ENCODE measurements at places on chromosomes 11 and 22. TPM values are rescaled to one million over a fixed set of nuclear protein-coding genes. Genes with fewer than 3 reads are reported as not detected.

Gene DGCR6L
- total RNA-seq = 62.5 TPM

Gene TMPRSS4
- not detected for total RNA-seq

- peak; percentile 73 for DNase-seq
These were observed 20.5 kb upstream of the PARVB start for GRCh38 chr22:44003405-44004103.

GRCh38 chr11:133692126-133692934, 153.0 kb downstream of the SPATA19 start:
- no peak for DNase-seq

DNA sequence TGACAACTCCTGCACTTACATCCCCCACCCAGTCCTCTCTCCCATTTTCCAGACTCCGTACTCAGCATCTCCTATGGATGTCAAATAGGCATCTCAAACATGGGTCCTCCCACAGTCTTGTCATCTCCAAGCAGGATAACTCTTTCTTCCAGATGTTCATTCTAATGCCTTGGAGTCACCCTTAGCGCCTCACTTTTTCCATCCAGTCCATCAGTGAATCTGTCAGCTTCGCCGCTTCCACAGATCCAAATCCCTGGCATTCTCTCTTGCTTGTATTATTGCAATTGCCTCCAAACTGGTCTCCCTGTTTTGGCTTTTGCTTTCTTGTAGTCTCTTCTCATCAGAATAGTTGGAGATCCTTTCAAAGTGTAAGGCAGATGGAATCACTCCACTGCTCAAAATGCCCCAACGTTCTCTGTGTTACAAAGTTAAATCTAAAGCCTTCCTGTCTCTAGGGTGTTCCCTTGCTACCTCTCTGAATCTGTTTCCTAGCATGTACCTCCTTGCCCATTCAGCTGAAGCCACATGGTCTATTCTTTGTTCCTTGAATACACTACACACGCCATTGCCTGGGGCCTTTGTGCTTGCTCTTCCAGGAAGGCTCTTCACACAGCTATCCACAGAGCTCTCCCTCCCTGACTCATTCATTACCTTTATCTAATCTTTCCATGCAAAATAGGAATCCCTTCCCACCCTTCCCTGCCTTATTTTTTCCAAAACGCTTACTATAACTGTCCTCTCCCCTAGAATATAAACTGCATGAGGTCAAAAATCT, 64.8 kb downstream of the UBASH3B start:
- no peak for DNase-seq

GRCh38 chr11:78402847-78403246, 14.8 kb downstream of the GAB2 start:
- DNase-seq = no peak

- no peak for DNase-seq
These were observed 231.5 kb downstream of the MIAT start for GRCh38 chr22:26888887-26889286.

- no peak for DNase-seq
These were observed 1.4 kb downstream of the TRPC6 start for GRCh38 chr11:101582236-101582988.

DNA sequence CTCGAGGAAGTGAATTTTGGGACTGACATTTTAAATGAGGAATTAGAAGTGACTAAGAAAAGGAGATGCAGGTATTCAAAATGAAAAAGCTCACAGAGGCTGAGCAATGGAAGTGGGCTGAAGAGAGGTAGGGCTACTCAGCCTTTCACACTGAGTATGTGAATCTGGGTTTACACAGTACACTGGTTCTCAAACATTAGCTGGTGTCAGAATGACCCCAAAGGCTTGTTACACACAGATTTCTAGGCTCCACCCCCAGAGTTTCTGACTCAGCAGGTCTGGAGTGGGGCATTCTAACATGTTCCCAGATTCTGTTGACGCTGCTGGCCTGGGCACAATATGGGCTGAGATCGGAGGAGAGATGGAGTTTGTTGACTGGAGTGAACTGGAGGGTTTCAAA, 32.8 kb downstream of the CADM1 start:
- no peak for DNase-seq

DNA sequence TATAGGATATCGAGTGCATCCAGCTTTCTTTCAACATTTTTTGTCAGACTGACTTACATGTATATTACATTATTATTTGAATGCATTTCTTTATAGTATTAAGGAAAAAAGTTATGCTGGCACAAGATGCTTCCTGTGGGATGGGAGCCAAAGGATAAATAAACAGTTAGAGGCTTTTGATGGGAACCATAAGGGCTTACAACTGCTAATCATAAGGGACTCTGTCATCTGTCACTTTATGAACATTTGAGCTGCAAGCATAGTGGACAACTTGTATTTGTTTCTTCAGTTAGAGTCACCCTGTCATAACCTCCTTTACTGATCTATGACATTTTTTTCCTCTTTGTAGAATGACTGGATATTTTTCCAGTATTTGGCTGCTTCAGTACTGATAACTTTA, 132.4 kb upstream of the CHORDC1 start:
- no peak for DNase-seq

DNA sequence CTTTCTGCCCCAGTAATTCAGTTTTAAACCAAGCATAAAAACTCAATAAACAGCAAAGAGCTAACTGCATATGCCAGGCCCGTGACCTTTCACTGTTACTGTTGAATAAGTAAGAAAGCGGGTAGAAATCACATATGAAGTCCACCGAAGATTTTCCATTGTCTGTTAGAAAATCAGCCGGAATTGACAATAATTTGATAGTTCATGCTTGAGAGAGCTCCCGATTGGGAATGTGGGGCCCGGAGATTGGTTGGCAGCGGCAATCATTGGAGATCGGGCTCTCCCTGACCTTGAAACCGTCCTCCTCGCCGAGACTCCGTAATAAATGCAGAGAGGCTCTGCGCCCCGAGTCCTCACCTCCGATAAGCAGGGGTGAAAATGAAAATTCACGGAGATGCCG, 709.6 kb downstream of the BRD1 start:
- no peak for DNase-seq

DNA sequence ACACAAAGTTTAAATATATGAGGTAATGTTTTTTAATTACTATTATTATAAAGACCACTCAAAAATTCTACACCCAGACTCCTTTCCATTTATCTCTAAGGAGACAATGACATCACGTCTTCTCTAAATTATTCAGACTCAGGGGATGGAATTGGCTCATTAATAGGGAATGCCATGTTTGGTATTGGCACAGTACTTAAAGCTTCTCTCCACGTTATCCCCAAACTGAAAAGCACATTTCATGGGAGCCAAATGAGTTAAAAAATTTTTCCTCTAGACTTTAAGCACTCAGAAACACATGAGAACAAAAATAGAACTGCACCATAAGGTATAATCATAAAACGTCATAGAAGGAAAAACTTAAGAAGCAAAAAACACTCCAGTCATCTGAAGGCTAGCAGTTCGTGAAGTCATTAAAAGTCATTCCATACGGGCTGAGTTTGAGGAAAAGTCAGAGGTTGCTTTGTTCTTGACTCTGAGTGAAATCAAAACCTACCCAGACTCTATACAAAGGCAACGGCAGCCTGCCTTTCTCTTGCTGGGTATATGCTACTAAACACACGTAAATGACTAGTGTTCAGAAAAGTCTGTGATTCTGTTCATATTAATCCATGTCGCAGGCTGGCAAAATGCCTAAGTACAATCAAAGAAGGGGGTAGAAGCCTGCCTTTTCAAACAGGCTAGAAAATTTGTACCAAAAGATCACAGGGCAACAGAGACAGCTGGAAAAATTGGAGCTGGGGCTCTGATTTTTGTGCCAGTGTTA, 8.7 kb upstream of the MPPED2 start:
- no peak for DNase-seq

Gene TPH1
- total RNA-seq = not detected

- DNase-seq = no peak
These were observed 1.7 kb upstream of the CHID1 start for GRCh38 chr11:912266-912665.

Gene KCNJ1
- 0.34 TPM for total RNA-seq

DNA sequence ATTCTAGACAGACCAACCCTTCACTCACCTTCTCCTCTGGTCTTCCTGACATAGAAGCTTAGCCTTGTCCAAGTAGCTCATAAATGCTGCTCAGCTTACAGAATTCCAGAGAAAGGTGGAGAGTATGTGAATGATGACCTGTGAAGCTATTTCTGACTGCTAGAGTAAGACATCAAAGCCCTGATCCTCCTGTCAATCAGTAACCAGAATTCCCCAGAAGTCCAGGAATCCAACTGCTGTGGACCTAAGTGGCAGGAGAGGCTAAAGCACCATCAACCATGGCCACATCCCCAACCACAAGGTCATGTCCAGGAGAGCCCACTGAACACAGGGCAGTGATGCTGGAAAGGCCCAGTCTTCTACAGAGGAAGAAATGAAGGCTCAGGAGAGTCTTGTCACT, 2.6 kb downstream of the OR51G2 start:
- no peak for DNase-seq

GRCh38 chr22:35489239-35489638, 51.4 kb upstream of the RASD2 start:
- DNase-seq = no peak

Gene GAS2
- 0.56 TPM for total RNA-seq

DNA sequence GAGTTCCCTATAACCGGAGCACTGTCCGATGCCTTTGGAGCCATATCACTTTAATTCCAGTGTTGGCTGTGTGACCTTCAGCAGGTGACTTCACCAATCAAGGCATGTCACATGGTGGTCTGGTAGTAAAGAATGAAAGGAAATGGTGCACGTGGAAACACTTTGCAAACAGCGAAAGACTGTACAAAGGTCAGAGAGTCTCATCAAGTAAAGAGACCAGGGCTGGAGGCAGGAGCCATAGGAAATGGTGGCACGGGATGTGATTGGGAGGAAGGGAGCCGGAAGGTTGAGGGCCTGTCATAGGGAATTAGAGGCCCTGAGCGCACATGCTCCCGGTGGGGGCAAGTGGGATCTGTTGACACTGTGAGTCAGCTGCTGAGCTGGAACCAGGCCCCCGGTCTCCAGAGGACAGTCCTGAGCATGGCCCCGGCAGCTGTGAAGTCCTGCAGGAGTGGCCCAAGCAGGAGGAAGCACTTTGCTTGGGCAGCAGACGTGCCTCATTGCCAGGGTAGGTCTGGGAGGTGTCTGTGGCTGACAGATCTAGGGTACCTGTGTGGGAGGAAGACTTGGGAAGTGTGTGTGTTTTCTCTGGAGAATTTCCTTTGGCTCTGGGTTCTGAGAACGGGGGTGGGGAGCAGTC, 2.0 kb downstream of the DAGLA start:
- peak; percentile 93 for DNase-seq

DNA sequence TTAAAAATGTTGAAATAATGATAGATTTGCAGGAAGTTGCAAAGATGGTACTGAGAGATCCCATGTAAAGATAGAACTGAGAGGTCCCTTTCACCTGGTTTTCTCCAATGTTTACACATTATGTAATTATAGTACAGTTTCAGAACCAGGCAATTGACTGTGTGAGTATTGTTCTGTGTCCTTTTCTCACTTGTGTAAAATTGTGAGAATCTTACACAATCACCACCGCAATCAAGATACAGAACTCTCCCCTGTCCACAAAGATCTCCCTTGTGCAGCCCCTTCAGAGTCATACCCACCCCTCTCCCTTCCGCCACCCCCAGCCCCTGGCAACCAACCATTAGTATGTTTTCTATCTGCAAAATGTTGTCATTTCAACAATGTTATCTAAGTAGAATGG, 119.8 kb upstream of the NAV2 start:
- no peak for DNase-seq

DNA sequence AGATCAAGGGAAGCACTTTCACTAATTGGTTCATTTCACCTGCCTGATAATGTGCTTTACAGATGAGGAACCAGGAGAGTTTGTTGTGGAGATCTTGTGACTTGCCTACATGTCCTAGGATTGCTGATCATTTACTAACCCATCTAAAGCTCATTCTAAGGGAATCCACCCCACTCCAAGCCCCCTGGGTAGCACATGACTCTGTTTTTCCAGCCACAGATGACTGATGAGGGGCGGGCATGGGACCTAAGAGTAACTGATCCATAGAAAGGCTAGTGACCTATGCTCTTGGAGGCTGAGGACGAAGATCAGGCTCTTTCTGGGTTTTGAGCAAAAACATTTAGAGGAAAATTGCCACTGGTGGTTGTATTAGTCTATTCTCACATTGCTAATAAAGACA, 378.1 kb downstream of the CADM1 start:
- no peak for DNase-seq

GRCh38 chr11:115566180-115566764, 62.1 kb upstream of the CADM1 start:
- no peak for DNase-seq

Gene WNT7B
- not detected for total RNA-seq

Gene CRYBA4
- not detected for total RNA-seq

GRCh38 chr11:92967867-92968266, 1.6 kb upstream of the MTNR1B start:
- DNase-seq = no peak

- DNase-seq = no peak
These were observed 3.8 kb upstream of the KCNK7 start for GRCh38 chr11:65599216-65599954.

Gene OR1S2
- total RNA-seq = not detected

Gene MYO7A
- 7.7 TPM for total RNA-seq

- peak; percentile 52 for DNase-seq
These were observed 26.2 kb downstream of the DNHD1 start for GRCh38 chr11:6523253-6523652.

Gene THRSP
- total RNA-seq = not detected

GRCh38 chr22:38784035-38784434, 9.9 kb downstream of the DNAL4 start:
- no peak for DNase-seq

DNA sequence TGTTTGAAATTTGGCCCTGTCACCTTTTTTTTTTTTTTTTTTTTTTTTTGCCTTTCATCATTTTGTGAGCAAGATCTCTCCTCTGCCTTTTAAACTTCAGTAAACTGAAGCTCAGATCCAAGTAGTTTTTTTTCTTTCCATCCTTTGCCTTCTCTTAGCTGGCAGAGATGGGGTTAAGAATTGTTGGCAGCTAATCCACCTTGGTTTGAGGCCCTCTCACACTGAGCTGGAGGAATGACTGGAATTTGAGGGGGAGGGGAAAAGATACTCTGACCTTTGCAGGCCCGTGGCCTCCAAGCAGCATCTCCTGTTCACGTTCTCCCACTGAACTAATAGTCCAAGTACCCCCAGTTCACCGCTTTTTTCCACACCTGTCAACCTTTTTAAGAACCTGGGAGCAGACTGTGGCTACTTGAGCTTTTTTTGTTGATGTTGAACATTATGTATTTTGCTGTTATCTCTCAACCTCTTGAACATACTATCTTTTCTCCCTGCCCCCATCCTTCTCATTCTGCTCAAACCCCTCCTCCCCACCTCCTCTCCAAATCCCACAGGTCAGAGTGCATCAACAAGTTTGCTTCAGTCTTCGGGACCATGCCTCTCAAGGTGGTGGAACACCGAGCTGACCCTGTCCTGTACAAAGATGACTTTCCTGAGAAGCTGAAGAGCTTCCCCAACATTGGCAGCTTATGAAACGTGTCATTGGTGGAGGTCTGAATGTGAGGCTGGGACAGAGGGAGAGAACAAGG, 66.2 kb downstream of the ALX4 start:
- peak; percentile 37 for DNase-seq
